Left kidney (tissue), 8 donors: ENCODE measurements at places on chromosomes 12 and 14.

DNA sequence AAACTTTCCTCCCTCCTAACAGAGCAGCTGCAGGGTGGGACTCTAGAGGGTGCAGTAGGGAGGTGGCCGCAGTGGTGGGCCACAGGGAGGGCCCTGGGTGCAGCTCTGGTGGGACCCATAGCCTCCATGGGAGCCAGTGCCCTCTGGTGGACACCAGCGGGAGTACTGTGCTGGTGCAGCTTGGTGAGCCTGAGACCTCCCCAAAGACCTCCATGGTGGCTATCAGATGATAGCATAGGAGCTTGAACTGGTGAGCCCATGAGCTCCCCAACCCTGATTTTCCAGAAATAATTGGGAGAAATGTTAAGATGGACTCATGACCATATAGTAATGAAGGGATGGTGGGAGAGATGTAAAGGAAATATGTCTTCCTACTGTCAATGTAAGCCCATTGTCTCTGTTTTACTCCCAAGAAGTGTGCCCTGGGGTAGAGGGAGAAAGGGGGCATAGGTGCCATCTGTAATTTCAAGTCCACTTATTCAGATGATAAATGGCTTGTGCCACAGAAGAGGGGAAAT is 98.7 kb downstream of the GAS2L3 start:
- DNase-seq = no peak

GRCh38 chr14:67311868-67312267 is 47.7 kb downstream of the ATP6V1D start:
- no peak for DNase-seq

DNA sequence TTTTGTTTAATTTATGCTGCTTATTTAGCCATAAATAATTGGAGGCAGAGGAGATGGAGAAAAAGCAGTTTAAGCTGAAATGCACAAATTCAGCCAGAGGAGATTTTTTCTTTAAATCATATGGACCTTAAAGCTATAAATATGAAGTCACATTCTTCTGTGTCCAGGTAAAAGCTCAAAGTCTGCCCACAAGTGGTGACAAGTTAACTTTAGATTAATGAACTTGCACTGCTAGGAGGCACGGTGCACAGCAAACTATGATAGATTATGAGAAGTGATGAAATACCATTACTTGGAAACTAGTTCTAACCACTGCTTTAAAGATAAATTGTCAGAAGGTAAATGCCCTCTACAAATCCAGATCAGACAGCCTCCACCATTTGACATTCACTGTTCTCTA is 69.0 kb downstream of the IFT81 start:
- DNase-seq = no peak

- no peak for DNase-seq
Measured at GRCh38 chr14:101061411-101062064, 158.0 kb upstream of the RTL1 start.

- DNase-seq = no peak
Measured at GRCh38 chr12:8513256-8513655, at the start of gene CLEC4D. TSS of gene CLEC4D (plus strand) at chr12:8513503. CDS start at chr12:8513733, 230 bp downstream.

- no peak for DNase-seq
Measured at GRCh38 chr12:99110868-99111267, 465.8 kb downstream of the APAF1 start.

DNA sequence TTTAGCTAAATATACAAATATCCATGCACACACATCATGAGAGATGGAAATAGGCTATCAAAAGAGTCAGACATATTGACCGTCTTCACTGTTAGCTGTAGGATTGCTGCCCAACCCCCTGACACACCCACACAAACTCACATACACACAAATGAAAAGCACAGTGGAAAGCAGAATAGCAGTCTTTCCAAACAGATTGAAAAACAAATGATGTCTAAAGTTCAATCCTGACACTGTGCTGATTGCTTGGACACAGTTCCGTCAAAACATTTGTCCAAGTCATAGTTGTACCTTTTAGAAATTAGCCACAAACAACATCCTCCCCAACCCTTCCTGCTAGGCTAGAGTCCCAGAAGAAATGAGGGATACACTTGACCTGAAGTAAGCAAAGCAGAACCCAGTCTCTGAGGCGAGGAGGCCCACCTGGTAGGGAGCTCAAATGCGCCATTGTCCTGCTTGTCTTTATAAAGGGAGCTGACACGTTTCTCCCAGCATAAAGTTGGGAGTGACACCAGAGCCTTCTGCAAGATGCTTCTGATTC is at the start of gene PRH2:
TSS of gene PRH2 (plus strand) at position 491 of the 541 bp plus-strand sequence. CDS start at position 529, 38 bp downstream.
- DNase-seq = no peak

- no peak for DNase-seq
Measured at GRCh38 chr12:14264778-14265177, 100.7 kb upstream of the ATF7IP start.

DNA sequence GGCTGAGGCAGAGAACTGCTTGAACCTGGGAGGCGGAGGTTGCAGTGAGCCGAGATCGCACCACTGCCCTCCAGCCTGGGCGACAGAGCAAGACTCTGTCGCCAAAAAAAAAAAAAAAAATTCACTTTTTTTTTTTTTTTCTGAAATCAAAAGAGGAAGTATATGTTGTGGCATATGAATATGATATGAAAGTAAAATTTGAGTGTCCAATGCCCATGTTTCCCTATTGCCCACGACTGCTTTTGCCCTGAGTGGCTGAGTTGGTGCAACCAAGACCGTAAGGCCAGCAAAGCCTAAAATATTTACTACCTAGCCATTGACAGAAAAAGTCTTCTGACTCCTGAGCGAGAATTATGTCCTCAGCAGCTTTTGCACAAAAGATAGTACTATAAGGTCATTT is 101.7 kb upstream of the PARP11 start:
- DNase-seq = no peak

DNA sequence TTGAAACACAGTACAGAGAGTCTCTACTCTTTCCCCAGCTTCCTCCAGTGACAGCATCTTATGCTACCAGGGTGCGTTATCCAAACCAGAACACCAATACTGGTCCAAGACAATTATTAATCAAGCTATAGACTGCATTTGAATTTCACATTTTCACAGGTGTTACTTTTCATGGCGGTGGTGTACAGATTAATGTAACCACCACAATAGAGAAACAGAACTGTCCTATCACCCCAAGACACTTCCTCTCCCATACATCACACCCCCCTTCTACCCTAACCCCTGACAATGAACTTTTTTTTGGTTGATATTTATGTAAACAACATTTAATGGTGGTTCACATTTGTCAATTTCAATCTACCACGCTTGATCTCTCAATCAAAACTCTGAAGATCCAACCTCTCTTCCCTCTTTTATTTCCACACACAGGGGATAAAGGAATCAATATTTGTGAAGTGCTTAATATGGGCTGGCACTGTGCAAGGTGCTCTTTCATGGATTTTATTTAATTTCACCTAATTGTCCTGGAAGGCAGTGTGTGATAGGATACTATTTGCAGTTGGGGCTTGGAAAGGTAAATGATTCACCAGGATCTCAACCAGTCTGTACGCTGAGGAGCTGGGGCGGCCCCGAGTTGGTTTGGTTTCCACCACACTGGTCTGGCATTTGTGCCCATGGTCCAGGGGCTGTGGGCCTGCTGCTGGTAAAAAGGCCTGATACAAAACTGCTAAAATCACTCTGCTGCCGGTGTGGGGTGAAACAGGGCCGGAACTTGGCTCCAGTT is 54.6 kb upstream of the DICER1 start:
- no peak for DNase-seq

DNA sequence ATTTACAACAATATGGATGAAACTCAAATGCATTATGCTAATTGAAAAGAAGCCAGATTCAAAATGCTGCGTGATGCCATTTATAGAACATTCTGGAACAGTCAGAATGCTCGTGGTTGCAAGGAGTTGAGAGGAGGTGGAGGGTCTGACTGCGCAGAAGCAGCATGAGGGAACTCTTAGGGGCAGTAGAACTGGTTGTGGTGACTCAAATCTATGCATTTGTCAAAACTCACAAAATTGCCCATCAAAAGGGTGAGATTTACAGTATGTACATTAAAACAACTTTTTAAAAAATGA is 113.7 kb upstream of the PDZRN4 start:
- DNase-seq = no peak

DNA sequence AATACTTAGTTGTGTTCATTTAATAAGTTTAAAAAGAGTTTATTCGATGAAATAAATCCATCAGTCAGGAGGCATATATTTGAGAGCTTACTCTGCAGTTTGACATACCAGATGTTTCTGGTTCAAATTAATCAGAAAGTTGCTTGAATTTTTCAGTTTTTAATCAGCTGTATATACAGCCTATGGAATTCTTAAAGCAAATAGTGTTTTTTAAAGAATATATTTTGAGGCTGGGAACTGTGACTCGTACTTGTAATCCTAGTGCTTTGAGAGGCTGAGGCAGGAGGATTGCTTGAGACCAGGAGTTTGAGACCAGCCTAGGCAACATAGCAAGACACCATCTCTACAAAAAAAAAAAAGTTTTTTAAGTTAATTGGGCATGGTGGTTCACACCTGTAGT is 112.1 kb downstream of the MON2 start:
- DNase-seq = no peak

GRCh38 chr14:105853089-105853906 is 326.9 kb downstream of the TMEM121 start:
- DNase-seq = no peak

DNA sequence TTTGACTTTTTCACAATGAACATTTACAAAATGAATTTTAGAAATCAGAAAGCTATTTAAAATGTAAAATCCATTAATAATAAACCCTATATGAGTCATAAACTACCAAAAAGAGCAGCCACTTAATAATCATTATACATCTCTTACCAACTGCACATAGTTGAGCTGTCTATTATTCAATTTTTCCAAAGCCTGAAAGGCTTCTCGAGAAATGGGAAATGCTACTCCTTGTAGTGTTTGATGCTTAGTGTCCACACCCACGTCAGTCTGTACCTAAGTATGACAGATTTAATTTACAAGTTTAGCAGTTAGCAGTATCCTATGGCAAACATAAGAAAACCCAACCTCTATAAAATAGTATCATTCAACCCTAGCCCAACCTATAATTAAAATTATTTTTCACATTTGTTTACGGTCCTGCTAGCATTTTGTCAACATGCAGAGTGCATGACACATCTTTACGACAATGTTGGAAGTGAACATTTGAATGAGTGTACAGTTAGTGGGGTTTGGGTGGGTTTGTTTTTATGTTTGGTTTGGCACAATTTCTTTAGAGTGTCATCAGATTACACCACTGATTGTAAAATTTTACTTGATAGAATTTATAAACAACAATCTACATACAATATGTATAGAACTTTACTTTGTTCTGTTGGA is 8.4 kb downstream of the TWF1 start:
- no peak for DNase-seq

DNA sequence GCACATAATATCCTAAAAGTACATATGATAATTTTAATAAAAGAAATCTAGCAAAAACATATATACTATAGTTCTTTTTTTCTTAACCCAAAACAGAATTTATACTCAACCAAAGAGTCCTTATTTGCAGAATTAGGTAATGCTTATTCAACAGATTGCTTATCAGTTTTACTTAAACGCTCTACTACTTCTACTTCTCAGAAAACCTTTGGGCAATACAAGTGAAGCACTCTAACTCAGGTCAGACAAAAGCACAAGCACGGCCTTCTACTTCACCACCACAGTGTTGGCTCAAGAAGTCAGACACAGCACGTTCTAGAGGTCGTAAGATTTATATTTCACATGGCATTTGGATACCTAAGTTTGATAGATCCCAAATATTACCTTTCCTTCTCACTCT is 29.2 kb downstream of the DICER1 start:
- no peak for DNase-seq

DNA sequence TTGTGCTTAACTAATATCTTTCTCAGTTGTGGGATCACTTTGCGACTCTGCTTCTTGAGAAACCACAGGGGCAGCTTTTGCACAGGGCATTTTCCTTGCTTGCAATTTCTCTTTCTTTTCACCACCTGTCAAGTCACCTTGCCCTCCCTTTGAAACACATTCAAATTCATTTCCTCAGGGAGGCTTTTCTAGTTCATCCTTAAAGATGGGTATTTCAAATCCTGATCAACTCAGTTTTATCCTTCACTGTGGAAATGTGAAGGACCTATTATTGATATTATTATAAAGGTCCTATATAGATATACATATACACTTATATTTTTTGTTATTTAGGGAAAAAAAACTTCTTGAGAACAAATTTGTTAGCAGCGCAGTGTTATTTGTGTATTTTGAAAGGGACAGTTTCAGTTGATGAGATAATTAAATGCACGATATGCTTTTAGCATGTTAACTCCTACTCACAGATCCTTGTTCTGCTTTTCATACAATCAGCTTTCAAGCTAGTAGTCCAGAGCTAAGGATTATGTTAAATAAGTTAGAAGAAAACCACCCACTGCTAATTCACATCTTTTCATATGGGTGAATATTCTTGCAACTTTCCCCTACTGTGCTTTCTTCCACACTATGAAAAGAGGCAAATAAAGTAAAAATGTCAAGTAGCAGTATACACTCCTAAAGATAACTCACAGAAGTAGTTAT is 501.4 kb upstream of the RGS6 start:
- no peak for DNase-seq

- DNase-seq = peak; percentile 49
Measured at GRCh38 chr14:24984846-24985589, 64.9 kb downstream of the STXBP6 start.

GRCh38 chr12:60231303-60231702 is 635.5 kb downstream of the SLC16A7 start:
- DNase-seq = no peak

DNA sequence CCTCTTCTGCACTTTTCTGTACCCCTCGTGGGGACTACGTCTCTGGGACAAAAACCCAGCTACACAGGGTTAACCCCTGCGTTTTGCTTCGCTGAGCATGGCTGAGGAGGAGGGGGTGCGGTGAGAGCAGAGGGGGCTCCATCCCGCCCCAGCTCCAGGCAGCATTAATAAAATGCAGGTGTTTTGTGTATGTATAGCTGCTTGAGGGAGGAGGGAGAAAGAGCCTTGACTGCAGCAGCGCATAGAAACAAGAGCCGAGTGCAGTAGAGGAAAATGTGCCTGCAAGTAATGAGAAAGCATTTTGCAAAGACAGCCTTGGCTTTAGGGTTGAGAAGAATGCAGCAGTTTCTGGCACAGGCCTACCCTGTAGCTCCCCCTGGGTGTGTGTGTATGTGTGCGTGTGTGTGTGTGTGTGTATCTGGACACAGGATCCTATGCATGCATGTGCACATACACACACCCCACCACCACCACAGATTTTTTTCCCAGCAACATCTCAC is 103.9 kb downstream of the ZFP36L1 start:
- peak; percentile 71 for DNase-seq

- DNase-seq = no peak
Measured at GRCh38 chr14:32514236-32514635, 185.1 kb downstream of the AKAP6 start.

GRCh38 chr12:69616025-69616424 is 5.3 kb upstream of the LRRC10 start:
- DNase-seq = no peak

GRCh38 chr12:52019113-52019770 is 12.5 kb downstream of the TAMALIN start:
- no peak for DNase-seq

GRCh38 chr12:3491938-3492792 is 1.2 kb downstream of the PRMT8 start:
- DNase-seq = peak; percentile 83

GRCh38 chr12:64688219-64688618 is 71.0 kb downstream of the GNS start:
- no peak for DNase-seq
